ENCODE measurements at places on chromosomes 11 and 22.

- peak; percentile 78 for DNase-seq
Observed at GRCh38 chr22:46798366-46799350, 36.2 kb downstream of the TBC1D22A start.

GRCh38 chr11:117017456-117017855 lies 80.8 kb downstream of the SIK3 start:
- no peak for DNase-seq

- DNase-seq = peak; percentile 16
Observed at GRCh38 chr22:49201046-49201970, 626.4 kb downstream of the BRD1 start.

- DNase-seq = no peak
Observed at GRCh38 chr11:17414317-17414737, 25.9 kb upstream of the KCNJ11 start.

GRCh38 chr11:86120807-86121206 lies 51.9 kb upstream of the PICALM start:
- DNase-seq = no peak

- DNase-seq = no peak
Observed at GRCh38 chr22:37326726-37327125, 44.4 kb downstream of the CYTH4 start.

GRCh38 chr11:113113801-113114704 lies 152.8 kb downstream of the NCAM1 start:
- peak; percentile 71 for DNase-seq

DNA sequence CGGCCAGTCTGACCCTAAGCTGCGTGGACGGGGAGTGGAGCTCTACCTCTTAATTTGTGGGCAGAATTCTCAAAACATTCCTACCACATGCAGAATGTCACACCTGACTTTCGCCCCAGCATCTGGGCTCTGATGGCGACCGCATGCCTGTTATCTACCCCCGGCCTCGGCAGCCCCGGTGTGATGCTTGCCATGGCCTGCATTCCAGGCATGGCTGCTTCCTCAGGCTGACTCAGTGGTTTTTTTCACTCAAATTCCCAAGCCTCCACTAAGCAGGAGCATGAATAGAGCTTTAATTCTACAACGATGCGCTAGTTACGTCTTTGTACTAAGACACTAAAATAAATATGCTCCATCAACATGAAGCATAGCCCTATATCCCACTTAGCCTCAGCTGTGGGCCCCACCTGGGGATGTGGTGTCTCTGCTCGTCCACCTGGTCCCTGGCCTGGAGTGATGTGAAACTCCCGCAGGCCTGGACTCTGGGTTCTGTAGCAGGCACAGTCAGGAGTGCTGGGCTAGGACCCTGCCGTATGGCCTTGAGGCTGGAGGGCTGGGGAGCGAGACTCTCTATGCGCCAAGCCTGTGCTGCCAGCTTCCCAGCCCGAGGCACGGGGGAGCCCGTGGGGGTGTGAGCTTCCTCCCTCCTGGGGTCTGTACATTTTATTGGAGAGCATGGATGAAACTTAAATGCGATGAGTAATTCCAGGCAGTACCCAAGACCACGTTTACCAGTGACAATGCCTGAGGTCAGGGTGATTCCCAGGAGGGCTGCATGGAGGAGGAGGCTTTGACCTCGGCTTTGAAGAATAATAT lies 153.2 kb downstream of the CTTN start:
- DNase-seq = no peak

DNA sequence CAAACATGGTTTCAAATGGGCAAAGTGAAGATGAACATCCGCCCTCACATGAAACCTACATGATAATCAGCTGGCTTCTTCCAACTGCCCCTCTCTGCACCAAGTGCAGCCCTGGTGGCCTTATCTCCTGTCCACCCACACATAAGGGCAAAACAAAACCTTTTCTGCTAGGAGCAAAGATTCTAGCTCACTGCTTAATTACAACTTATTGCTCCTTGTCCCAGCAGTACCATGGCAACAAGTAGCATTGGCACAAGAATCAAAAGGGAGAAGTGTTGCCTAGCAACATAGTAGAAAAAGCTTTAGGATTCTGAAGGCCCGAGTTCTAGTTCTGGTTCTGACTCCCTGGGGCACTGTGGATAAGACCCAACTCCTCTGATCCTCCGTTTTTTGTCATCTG lies 68.7 kb upstream of the BMAL1 start:
- no peak for DNase-seq

GRCh38 chr11:130666781-130667251 lies 218.4 kb downstream of the ADAMTS15 start:
- DNase-seq = no peak

GRCh38 chr22:42648368-42649245 lies 585 bp downstream of the CYB5R3 start:
- no peak for DNase-seq

- DNase-seq = no peak
Observed at GRCh38 chr11:65419460-65419771, 3.2 kb upstream of the NEAT1 start.

- DNase-seq = no peak
Observed at GRCh38 chr11:126385991-126386728, 30.7 kb downstream of the ST3GAL4 start.

GRCh38 chr22:27686534-27686933 lies 115.0 kb downstream of the MN1 start:
- peak; percentile 96 for DNase-seq

- DNase-seq = no peak
Observed at GRCh38 chr11:78426845-78427244, 9.2 kb upstream of the GAB2 start.

GRCh38 chr11:72842126-72842525 lies 27.9 kb downstream of the ATG16L2 start:
- no peak for DNase-seq

- no peak for DNase-seq
Observed at GRCh38 chr11:12810568-12810894, 136.3 kb downstream of the TEAD1 start.

- no peak for DNase-seq
Observed at GRCh38 chr11:94954753-94955152, 18.6 kb downstream of the CWC15 start.

GRCh38 chr11:32333320-32333991 lies 101.9 kb downstream of the WT1 start:
- DNase-seq = peak; percentile 73

DNA sequence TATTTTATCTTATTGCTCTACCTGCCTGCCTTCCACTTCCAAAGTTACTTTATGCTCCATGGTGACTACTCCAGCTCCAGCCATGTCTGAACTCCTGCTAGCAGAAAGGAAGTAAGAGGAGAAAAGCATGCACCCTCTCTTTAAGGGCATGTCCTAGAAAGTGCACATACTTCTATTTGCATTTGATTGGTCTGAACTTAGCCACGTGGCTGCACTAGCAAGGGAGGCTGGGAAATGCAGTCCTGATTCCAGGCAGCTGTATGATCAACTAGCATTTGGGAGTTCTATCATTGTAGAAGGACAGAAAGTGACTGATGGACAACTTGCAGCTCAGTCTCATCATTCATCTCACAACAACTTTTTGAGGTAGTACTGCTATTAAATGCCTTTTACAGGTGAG lies 515.7 kb downstream of the BUD13 start:
- no peak for DNase-seq

DNA sequence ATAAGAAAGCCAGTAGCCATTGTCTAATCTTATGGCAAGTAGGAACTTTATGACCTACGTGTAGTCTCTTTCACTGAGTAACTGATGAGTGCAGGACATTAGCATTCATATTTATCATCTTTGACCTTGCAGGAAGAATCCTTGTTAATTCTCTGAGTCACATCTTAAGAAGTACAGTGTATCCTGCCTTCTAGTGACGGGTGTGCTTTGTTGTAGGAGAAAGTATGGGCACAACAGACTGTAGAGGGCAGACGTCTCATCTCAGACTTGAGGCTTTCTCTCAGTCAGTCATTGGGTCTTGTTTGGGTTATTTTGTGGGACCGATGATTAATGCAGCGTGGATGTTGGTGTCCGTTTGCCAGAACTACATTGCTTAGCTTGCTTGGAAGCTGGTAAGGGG lies 6.8 kb downstream of the RNF214 start:
- no peak for DNase-seq

DNA sequence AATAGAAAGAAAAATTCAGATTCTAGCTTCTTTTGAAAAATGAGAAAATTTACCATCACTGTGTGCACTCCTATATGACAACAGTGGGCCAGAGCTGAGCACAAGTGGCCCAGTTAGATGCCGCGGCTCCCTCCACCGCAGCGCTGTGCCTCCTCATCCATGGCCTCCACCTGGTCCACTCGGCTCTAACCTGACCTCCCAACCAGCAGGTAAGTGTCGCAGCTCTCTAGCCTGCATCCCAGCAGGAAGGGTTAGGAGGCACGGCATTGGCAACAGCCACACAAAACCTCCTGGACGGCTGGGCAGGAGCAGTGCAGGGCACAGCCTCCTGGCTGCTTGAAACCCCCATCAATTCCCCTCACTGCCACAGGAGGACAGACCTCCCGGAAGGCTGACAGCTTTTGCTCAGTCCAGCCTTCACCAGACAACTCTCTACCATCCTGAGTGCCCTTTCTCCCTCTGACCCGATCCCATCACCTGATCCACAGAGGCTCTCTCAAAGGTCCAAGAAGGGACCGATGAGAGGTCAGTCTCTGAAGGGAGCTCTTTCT lies 76.1 kb downstream of the RPL27A start:
- no peak for DNase-seq

DNA sequence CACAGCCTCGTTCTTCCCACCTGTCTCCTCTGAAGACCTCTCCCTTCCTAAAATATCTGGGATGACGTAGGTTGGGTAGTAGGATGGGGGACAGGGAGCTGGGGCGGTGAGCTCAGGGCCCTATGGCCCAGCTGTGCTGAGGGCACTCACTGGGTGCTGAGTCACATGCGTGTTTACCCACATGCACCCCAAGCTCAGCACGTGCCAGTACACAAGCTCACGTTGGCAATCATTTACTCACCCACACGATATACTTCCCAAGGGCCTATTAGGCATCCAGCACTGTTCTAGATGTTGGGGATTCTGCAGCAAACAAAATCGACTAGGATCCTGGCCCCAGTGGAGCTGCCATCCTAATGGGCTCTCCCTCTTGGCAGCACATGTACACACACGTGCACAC lies 28.7 kb downstream of the ARAP1 start:
- no peak for DNase-seq

DNA sequence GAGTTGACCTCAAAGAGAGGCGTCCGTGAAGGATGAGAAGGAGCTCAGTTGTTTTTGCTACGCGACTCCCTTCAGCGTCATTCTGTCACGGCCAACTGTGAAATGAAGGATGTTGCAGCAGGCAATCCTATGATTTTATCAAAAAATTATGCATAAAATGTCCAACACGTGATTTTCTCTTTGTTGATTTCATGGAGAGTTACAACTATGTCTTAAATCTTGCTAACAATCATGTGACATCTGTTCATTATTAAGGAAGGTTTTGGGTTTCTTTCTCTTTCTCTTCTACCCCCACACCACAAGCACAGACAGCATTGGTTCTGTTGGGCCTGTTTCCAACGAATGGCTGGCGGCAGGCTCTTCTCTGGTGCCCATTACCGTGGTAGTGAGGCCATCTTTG lies 3.7 kb downstream of the KRTAP5-4 start:
- no peak for DNase-seq

DNA sequence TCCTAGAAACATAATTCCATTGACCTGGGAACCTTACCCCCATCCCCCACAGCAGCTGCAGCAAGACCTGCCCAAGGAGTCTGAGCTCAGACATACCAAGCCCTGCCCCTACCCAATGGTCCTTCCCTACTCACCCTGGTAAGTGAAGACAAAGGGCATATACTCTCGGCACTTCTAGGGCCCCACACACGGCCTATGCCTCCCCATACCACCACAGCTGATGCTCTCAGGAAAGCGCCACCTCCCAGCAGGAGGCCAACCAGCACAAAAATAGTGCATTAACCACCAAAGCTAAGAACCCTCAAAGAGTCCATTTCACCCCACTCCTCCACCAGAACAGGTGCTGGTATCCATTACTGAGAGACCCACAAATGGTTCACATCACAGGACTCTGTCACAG lies 74.4 kb upstream of the GUCY1A2 start:
- no peak for DNase-seq

DNA sequence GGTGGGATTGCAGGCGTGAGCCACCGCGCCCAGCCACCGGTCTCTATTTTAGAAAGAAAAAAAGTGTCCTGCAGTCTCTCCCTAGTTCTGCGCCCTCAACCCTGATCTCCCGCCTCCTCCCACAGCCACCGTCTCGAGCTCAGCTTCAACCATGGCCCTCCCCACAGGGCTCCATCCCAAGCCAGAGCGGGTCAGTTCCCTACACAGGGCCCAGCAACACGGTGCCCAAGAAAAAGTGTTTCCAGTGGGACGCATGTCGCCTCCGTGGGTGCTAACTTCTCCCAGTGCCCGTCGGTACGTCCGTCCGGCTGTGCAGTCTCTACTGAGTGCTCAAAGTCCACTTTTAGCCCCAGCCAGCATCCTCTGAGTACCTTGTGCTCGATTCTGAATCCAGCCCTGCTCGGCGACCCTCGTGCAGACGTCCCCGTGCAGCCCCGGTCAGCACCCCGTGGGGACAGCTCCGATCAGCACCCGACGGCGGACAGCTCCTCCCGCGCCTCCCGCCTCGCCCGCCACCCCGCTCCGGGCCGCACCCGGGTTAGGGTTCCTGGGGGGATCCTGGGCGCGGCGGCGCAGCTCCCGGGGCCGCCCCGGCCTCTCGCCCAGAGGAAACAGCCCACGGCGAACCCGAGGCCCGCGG lies 657 bp upstream of the MAPK8IP2 start:
- no peak for DNase-seq

DNA sequence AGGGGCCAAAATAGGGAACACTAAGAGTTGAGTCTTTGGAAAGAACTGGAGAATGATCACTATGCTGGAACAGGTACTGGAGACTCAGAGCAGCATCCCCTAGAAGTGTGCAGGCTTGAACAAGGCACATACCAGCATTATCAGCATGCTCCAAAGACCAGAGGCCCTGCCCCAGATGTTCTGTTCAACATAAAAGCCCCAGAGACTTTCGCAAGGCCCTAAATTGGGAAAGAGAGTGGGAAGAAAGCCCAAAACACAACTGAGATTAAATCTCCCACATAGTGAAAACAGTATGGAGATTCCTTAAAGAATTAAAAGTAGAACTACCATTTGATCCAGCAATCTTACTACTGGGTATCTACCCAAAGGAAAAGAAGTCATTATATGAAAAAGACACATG lies 9.4 kb downstream of the CNGA4 start:
- DNase-seq = no peak

- DNase-seq = no peak
Observed at GRCh38 chr11:57605028-57605420, 7.5 kb downstream of the SERPING1 start.

GRCh38 chr22:48536541-48537342 lies 1290.9 kb downstream of the BRD1 start:
- DNase-seq = no peak

DNA sequence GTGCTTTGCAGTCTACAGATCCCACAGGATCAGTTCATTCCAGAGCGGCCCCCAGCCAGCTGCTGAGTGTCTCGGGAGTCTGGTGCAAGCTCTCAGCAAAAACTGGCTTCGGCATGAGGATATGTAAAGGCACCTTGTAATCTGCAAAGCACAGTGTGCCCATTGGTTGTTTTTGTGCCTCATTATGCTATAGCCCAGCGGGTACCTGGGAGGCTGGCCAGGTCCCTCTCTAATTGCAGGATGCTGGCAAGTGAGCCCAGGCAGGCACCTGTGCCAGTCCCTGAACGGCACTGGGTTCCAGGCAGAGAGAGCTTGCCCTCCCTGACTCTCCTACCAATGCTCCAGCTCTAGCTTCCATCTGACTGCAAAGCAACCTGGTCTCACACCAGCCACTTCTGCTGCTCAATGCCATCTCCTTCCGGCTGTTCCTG lies 128.7 kb downstream of the DSCAML1 start:
- DNase-seq = no peak

- DNase-seq = no peak
Observed at GRCh38 chr22:11616811-11617210, 3911.2 kb upstream of the OR11H1 start.

Data from right atrium auricular region (tissue), 2 donors.